Stimulated activated naive CD8-positive, alpha-beta T cell treated with anti-CD3 and anti-CD28 coated beads, Interleukin-15, Interleukin-2, amounts not matched to agents 100 U/mL and 50 U/mL, for 24 hours (primary cell): ENCODE measurements at places on chromosomes 13 and 19.

GRCh38 chr19:6362351-6362801 is 1.0 kb downstream of the CLPP start:
- peak; percentile 43 for DNase-seq

DNA sequence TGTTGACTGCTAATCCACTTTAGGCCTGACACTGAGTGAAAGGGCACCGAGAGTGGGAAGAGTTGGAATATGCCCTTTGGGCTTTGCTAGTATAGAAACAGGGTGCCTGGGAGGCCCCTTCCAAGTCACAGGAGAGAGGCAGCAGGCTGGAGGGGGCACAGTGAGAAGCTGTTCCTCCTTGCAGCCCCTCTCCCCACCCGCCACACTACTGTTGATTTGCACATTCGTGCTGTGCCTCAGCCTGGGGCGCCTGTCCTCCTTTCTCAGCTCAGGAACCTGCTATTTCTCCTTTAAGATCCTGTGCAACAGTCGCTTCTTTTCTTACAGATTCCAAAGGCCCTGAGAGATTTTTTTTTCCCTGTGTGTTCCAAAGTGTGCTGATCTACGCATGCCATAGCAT is 2.8 kb upstream of the B3GLCT start:
- DNase-seq, result no peak

DNA sequence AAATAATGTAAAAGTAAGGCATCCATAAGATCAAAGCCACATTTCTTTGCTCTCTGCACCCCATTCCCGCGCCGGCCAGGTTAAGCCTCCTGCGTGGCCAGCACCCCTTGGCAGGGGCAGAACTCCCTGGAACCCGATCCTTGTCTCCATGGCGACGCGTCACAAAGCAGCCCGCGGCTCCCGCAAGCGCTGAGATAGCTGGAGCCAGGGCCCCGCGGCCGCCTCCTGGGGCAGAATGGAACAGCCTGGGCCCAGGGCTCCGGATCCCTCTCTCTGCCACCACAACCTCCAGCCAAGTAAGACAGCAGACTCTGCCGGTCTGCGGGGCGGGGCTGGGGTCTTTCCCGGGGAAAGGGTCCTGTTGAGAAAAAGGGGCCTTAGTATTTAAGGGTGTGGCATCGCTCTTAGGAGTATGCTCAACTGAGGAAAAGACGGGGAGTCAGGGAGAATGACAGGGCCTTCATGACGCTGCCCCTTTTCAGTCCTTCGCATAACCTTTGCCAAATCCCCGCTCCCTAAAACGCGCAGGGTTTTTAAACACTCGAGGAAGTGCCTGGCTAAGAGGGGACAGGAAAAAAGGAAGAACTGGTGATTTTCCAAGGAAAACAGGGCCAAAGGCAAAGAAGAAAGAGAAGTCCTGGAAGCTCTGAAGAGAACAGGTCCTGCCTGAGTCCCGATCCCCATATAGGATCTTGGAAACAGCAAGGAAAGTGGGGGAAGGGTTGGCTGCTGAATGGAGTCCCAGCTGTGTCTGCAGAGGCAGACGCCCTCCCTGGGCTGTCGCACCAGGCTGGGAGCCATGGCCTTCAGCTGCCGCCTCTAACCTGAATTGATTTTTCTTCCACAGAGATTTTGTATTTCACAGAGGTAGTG is at the start of gene TEX26:
Gene TEX26 (plus strand): TSS at position 176 of the 873 bp plus-strand sequence. CDS start 60 bp downstream, at position 236.
- no peak for DNase-seq

DNA sequence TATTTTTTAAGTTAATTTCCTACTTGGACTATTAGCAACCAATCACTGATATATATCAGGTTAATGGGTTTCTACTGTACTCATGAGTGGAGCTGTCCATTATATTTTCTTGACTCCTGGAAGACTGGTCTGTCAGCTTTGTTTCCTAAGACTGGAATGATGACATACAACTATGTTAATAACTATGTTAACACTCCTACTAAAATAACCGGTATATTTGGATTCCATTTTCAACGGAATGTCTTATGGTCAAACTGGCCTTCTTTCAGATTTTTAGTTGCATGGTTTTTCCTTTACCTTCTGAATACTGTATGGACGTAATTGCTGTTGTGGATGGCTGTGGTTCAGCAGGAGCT is 45.8 kb upstream of the GPI start:
- no peak for DNase-seq

GRCh38 chr13:45490068-45490467 is 25.3 kb downstream of the COG3 start:
- DNase-seq, result no peak

GRCh38 chr19:45469945-45470761 is 2.4 kb downstream of the FOSB start:
- peak; percentile 41 for DNase-seq

DNA sequence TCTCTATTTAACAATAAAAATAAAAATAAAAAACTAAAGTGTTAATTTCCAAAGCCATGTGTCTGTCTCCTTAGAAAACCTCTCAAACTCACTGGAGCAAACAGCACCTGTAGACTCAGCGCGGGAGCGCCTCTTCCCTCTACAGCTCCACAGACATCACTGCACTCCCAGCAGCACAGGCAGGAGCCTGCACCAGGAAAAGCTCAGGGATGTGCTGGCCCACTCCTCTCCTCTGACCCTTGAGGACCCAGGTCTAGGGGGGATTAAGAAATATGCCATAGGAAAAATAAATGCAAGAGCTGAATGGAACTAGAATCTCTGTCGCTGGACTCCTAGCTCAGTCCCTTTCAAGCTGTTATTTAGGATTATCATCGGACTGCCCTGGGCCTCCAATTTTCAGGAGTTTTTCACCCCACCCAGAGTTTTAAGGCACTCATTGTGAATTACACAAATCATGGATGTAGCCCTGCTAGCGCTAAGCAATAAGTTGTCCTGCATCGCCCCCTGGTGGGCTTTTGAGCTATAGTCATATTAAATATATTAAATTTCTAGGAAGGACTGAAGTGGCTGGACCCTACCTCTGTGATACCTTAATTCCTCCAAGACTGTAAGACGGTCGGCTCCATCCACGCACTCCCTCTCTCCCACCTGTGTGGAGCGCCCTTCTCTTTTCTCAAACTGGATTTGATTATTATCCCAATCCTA is 333.9 kb downstream of the UQCRFS1 start:
- DNase-seq, result peak; percentile 68

DNA sequence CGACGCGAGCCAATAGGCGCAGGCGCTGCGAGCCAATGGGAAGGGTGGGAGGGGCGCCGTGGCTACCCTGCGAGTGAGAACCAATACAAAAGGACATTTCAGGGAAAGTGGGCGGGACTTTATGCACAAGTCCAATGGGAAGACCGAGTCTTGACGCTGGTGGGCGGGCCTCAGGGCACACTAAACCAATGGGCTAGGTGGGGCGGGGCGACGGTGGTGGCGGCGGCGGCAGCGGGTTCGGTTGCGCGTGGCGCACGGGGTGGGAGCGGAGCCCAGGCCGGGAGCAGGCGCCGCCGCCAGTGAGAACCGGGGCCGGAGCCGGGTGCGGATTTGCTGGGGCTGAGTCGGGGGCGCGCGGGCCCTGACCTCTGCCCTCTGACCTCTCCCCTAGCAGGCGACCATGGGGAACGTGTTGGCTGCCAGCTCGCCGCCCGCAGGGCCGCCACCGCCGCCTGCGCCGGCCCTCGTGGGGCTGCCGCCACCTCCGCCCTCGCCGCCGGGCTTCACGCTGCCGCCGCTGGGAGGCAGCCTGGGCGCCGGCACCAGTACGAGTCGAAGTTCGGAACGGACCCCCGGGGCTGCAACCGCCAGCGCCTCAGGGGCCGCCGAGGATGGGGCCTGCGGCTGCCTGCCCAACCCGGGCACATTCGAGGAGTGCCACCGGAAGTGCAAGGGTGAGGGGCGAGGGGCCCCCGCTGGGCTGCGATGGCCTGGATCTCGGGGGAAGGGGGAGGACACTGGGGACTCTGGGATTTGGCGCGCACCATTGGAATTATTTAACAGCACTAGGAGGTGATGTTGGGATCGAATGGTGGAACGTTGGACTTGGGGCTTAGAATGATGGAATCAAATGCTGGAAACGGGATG is at the start of gene TOMM40:
Gene TOMM40 (plus strand): TSS at position 239 of the 867 bp plus-strand sequence. CDS start 162 bp downstream, at position 401.
- DNase-seq, result peak; percentile 41

DNA sequence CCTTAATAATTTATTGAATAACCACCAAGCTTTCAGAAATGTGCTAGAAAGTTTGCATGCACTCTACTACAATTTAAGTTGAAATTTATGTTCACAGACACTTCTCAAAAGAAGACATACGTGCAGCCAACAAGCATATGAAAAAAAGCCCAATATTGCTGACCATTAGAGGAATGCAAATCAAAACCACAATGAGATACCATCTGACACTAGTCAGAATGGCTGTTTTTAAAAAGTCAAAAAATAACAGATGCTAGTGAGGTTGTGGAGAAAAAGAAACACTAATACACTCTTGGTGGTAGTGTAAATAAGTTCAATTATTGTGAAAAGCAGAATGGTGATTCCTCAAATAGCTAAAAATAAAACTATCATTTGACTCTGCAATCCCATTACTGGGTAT is 308.8 kb upstream of the PCDH9 start:
- DNase-seq, result no peak

- DNase-seq, result no peak
Measured at GRCh38 chr19:33661336-33661735, 39.6 kb downstream of the CHST8 start.

DNA sequence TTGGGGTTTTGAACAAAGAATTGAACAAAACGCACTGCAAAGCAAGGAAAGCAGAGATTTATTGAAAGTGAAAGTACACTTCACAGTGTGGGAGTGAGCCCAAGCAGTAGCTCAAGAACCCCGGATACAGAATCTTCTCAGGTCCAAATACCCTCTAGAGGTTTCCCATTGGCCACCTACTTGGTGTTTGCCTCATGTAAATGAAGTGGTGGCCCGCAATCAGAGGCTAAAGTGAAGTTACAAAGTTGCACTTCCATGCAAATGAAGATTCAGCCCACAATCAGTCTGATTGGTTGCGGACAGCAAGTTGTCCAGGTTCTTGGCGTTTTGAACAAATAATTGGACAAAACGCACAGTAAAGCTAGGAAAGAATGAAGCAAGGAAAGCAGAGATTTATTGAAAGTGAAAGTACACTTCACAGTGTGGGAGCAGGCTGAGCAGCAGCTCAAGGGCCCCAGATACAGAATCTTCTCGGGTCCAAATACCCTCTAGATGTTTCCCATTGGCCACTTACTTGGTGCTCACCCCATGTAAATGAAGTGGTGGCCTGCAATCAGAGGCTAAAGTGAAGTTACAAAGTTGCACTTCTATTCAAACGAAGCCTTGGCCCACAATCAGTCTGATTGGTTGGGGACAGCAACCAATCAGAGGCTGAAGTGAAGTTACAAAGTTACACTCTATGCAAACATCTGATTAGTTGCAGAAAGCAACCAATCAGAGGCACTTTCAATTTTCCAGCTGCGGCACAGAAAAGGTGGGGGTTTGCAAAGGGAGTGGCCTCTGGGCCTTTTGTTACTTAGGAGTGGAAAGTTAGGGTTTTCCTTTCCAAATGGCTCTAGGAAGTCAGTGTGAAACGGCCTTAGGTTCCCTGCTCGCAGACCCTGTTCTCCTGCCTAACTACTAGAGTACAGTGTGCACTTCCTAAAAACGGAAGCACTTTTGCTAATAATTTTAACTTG is 4.8 kb upstream of the TM9SF2 start:
- DNase-seq, result peak; percentile 65

DNA sequence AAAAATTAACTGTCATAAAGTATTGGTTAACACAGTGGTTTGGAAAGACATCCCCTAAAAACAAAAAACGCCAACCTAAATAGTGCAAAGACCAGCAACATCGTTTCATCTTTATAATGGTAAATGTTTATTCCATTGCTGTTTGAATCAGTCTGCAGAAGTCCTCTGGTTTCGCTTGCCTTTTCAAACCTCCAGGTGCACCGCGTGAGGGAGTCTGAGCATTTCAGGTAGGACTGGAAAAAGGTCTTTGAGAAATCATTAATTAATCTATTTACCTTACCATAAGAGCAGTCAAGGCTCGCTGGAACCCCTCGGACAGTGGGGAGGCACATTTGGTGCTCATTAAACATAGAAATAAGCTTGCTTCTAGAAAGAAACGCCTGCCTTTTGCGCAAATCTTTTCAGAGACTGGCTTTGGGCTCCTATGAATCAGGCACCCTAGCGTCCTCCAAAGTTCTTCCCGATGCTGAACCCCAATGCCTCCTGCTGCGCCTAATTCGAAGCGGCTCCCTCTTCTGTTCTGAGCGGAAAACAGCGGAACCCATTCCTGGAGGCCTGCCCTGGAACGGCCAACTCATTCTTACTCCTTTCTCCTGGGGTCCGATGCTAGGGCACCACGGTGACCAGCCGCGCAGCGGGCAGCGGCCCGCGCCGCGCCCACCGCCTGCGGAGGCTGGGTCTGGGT is 951 bp upstream of the MTUS2 start:
- no peak for DNase-seq

DNA sequence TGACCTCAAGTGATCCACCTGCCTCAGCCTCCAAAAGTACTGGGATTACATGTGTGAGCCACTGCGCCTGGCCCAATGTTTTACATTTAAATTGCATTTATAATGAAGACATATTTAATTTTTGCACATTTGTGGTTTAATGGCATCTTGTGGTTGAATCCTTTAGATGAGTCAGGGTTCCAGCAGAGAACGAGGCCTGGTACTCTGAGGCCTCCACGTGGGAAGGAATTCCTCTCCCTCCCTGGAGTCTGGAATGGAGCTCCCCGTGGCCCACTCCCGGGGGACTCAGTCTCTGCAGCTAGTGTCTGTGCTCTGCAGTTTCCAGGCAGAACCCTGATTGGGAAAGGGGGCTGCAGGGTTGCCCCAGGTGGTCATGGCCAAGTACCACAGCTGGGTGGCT is 24.2 kb downstream of the ZFR2 start:
- DNase-seq, result no peak

DNA sequence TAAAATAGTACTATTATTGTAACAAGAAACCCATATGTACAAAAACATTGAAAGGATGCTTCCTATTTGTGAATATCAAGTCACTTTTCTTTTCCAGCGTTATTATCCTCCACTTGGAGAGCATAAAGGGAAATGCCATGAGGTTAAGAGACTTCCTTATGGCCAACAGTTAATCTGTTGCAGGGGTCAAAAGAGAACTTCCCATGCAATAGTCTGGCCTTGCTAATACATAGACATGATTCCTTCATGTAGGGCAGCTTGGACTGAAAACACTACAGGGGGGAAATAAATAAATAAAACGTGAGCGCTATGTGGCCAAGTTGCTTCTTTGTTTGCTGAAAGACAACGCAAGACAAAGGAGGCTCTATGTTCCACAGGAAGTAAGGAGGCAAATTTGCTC is 269.1 kb upstream of the EDNRB start:
- no peak for DNase-seq
